ENCODE measurements at places on chromosomes 5 and 9.

GRCh38 chr5:111374380-111374779, 138.0 kb downstream of the STARD4 start:
- no peak for DNase-seq

GRCh38 chr5:71452876-71453275, 2.6 kb upstream of the BDP1 start:
- DNase-seq, result no peak

DNA sequence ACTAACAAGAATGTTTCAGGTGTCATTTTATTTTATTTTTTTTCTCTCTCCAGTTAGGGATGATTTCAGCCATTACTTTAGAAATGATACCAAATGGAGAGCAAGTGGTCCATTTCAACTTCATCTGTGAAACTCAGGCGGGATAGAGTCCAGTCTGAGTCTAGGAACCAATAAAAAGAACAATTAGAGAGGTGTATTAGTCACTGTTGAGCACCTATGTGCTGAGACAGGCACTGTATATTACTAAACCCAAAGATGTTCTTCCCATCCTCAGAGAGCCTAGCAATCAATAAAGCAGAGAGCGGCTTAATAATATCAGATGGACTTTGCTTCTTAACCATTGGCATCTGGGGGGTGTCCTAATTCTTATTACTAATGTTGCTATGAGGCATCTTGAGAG, 410.3 kb upstream of the SLC24A2 start:
- no peak for DNase-seq

GRCh38 chr5:68252673-68253623, 37.4 kb downstream of the PIK3R1 start:
- DNase-seq, result no peak

GRCh38 chr5:135019314-135019713, 14.7 kb downstream of the PITX1 start:
- DNase-seq, result no peak
